ENCODE measurements at places on chromosomes 4 and X.

GRCh38 chr4:176387571-176387970 is 67.8 kb downstream of the SPCS3 start:
- no peak for DNase-seq

- no peak for DNase-seq
Measured at GRCh38 chr4:73603271-73603710, 16.9 kb downstream of the RASSF6 start.

GRCh38 chrX:7828594-7828993 is 14.4 kb upstream of the VCX start:
- DNase-seq = no peak

DNA sequence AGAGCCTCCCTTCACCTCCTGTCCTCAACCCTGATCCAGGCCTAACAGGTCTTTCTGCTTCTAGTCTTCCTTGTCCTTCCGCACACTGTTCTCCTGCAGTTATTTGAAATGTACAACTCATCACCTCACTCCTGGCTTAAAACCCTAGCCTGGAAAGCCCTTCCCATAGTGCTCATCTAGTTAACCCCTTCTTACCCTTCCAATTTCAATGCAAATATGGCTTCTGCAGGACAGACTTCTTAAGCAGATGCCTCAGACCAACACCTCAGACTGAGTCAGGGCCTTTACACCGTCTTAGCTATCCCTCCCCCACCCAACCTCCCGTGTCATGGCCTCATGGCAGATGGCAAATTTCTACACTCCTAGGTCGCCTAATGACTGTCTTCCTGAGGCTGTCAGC is 130.4 kb downstream of the BCOR start:
- no peak for DNase-seq

GRCh38 chrX:13110433-13111324 is 66.3 kb upstream of the FAM9C start:
- no peak for DNase-seq

DNA sequence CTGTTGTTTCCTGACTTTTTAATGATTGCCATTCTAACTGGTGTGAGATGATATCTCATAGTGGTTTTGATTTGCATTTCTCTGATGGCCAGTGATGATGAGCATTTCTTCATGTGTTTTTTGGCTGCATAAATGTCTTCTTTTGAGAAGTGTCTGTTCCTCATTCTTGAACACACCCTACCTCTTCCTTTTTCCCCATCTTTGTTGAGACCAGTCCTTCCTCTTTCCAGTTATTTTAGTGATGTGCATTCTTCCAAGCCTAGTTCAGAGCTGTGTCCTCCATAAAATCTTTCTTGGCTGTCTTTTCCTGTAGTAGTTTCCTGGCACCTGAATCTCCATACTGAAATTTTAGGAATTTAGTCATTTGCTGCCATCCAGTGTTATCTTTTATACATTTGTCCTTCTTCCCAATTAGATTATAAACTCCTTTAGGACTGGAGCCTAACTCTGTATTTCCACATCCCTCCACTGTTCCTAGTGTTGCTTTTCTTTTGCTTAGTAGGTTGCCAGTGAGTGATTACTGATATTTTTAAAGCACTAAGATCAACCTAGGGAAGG is 11.4 kb downstream of the FHIP1A start:
- no peak for DNase-seq

- DNase-seq = no peak
Measured at GRCh38 chr4:168857009-168857408, 153.0 kb downstream of the CBR4 start.

DNA sequence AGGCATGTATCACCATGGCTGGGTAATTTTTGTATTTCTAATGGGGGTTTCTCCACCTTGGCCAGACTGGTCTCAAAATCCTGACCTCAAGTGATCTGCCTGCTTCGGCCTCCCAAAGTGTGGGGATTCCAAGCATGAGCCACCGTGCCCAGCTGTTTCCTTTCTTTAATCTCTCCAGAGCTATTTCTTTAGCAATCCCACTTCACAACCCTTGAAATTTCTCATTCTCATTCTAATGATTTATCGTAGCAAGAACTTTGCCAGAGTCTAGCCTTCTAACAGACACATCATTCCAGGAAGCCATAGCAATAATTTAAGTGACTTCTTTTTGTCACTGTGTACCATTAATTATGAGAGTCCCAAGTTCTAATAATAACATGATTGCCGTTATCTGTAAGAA is 68.6 kb downstream of the RXFP1 start:
- no peak for DNase-seq

DNA sequence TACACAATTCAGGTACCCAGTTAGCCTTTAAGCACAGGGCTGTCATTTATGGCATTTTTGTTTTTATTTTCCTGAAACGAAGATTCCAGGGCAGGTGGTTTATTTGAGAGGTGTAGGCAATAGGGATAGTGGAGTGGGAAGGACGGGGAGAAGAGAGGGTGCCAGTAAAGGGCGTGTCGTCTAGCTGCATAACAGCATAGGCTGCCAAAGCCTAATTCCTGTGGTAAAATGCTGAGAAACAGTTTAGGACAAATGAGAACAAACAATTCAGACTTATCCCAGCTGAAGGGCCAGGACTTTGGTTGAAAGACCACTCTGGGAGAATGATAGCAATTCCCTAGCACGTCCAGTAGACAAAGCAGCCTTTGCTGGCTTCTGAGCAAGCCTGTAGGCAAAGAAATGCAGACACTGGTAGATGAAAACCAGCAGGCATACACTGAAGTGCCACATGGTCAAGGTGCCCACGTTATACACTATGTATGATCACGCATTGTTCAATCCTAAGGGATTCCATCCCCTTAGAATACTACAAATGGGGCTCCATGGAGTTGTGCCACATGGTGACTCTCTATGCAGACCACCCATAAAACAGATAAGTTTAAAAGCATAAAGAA is 70.6 kb downstream of the PKD2 start:
- DNase-seq = no peak

DNA sequence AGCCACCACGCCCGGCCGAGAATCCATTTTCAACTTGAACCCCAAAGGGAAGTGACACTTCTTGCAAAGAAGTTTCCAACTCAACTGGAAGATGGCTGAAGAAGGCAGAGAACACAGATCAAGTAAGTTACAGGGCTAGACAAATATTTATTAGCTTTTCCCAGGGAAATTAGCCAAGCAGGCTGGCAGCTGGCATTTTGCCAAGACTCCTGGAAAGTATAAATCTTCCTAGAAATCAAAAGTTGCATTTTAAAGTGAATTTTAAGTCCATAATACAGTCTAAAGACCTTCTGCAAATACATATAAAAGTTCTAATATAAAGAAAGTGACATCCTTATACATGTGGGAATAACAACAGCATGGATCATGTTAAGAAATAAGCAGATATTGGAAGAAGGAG is 3.4 kb upstream of the MRPL1 start:
- DNase-seq = no peak

DNA sequence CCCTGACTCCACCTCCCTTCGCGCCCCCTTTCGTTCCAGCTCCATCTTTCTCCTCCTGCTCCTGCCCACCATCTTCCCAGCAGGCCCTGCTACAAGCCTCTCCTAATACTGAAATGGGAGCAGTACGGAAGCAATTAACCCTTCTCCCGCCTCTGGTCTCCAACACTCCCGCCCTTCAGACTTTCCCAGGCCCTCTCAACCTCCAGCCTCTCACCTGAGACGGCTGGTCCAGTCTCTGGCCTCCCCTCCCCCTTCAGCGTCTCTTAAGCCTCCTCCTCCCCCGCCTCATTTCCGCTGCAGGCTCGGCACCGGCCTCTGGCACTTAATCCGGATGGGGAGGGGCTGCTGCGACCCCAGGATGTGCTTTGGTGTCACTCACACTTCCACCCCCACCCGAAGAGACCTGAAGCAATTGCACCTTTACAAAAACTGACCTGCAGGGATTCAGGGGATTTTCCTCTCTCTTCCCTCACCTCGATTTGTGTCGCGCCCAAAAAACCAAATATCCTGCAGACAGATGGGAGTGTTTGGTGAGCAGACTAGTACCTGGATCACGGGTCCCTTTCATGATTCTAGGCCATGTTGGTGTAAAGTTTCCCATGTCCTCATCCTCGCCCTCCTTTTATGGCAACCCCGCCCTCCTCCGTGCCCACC is 657 bp downstream of the TCEAL8 start:
- no peak for DNase-seq

GRCh38 chr4:7581477-7581876 is 146.7 kb upstream of the PSAPL1 start:
- DNase-seq = no peak

- no peak for DNase-seq
Measured at GRCh38 chrX:67673741-67674274, 130.0 kb downstream of the AR start.

DNA sequence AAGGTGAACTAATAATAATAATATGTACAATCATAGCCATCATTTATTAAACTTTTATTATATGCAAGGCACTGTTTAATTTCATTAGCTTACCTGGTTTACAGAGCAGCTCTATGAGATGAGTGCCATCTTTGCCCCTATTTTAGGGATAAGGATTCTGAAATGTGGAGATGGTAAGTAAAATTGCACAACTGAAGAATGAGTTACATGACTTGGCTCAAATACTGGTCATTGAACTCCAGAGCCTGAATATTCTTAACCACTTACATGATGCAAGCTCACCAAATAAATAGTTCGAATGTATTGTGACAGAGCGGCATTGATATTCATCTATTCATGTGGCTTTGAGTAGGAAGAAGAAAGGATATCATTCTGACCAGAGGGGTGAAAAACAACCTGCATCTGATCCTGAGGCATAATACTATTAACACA is 11.7 kb downstream of the ALB start:
- DNase-seq = no peak

GRCh38 chr4:123705419-123705818 is 308.8 kb downstream of the SPRY1 start:
- no peak for DNase-seq

DNA sequence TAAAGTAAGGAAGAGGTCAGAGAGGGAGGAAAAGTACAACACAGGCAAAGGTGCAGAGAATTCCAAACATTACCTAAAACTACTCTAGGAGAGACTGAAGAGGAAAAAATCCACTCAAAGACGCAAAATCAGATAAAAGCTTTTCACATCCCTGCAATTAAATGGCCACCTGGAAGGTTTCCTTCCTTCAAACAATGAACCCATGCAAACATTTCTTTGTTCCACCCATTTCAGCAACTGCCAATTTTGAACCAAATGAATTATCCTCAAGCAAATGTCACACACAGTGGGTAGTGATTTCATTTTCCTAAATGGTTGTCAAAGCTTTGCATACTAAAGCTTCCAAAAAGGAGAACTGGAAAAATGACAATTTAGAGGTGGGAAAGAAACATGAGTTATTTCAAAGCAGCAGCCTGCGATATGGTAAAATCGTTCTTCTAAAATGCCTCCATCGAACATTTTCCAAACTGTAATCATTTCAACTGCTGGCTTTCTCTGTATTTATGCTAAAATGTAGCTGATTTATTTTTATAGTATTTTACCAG is 45.0 kb downstream of the APBB2 start:
- DNase-seq = no peak

- no peak for DNase-seq
Measured at GRCh38 chr4:52051213-52051614, at the start of gene SPATA18. SPATA18 (plus strand) TSS chr4:52051304; CDS start chr4:52051705, 401 bp downstream.

GRCh38 chrX:26442340-26442739 is 226.4 kb downstream of the MAGEB5 start:
- no peak for DNase-seq

DNA sequence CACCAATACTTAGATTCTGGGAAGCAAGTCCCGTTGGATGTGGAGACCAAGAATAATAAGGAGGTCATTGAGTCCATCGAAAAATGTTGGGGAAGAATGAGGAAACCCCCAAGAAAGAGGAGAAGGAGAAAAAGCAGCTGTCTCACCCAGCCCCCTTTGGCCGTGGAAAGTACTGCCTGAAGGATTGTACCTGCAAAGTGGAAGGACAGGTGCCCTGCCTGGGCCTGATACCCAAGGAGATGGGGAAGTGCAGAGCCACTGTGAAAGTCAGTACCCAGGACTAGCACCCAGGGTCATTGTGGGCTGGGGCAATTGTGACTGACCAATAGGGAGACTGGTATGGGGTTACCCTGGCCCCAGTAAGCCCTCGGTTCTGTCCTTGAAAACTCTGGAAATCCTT is 13.8 kb upstream of the CFAP299 start:
- DNase-seq = no peak

- DNase-seq = no peak
Measured at GRCh38 chr4:155952501-155952901, 1.2 kb downstream of the CTSO start.

DNA sequence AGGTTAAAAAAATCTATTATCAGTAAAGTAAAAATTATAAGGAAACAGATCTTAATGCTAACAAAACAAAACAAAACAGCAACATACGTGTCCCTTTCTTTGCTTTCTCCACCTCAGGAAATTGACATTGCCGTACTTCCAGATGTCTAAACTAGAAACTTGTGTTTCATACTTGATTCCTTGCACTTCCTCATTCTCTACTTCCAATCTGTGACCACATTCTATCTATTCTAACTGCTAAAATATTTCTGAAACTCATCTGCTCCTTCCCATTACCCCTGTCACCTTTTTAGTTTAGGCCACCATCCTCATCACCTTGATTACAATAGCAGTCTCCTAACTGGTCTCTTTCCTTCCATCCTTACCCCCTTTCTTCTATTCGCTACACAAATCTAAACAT is 22.5 kb upstream of the RPA4 start:
- DNase-seq = no peak

DNA sequence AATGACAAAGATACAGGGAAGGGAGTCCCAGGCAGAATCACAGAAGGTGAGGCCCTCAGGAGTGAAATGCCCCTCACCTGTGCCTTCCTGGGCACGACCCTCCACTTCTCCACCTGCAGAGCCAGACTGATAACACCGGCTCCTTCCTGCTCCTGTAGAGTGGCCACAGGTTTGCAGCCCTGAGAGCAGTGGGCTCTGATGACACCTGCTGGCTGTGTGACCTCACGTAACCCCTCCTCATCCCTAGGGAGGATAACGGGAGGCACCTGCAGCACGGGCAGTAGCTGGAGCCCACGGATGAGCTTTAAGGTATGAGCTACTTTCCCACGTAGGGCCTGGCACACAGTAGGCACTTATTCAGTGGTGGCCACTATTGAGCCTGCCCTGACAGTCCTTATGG is 25.5 kb upstream of the MAN2B2 start:
- no peak for DNase-seq

- no peak for DNase-seq
Measured at GRCh38 chr4:141660880-141661279, 24.5 kb downstream of the IL15 start.

DNA sequence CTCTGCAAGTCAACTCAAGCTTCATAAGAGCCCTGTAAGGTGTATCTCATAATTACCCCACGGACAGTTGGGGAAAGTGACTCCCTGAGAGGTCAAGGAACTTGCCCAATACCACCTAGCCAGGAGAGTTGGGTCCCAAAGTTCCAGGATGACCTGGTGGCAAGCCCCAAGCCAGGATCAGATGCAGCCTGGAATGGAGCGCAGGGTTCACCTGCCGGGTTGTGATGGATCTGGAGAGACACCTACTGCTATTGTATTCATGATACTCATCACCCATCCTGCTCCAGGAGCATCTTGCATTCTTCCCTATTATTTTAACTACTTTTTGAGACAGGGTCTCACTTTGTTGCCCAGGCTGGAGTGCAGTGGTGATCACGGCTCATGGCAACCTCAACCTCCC is 36.1 kb downstream of the ZBTB49 start:
- no peak for DNase-seq

All from stimulated activated CD8-positive, alpha-beta memory T cell treated with anti-CD3 and anti-CD28 coated beads, Interleukin-7, amount 100 ng/mL, for 1 hour (primary cell).